Stimulated activated CD4-positive, alpha-beta T cell treated with anti-CD3 and anti-CD28 coated beads, Interleukin-1b, Interleukin-23, amount 100 ng/mL, for 24 hours (primary cell): ENCODE measurements at places on chromosomes 7 and 10.

DNA sequence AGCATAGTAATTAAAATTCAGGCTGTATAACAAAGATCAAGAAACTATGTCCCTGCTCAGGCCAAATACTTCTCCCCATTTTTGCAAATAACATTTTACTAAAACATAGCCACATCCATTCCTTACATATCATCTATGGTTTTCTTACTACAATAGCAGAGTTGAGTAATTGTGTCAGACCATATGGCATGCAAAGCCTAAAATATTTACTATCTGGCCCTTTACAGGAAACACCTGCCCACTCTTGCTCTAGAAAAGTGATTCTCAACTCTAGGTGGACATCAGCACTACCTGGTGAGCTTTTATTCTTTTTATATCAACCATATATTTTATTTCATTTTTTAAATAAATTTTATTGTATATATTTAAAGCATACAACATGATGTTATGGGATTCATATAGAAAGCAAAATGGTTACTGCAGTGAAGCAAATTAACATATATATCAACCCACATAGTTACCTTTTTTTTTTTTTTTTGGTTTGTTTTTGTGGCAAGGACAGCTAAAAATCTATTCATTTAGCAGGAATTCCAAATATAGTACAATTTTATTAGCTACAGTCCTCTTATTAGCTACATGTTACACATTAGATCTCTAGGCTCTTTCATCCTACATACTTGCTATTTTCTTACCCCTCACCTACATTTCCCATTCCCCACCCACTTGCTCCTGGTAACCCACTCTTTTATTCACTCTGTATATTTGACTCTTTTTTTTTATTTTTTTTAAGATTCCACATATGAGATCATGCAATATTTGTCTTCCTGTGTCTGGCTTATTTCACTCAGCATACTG lies 19.6 kb downstream of the ABI1 start:
- DNase-seq: no peak

DNA sequence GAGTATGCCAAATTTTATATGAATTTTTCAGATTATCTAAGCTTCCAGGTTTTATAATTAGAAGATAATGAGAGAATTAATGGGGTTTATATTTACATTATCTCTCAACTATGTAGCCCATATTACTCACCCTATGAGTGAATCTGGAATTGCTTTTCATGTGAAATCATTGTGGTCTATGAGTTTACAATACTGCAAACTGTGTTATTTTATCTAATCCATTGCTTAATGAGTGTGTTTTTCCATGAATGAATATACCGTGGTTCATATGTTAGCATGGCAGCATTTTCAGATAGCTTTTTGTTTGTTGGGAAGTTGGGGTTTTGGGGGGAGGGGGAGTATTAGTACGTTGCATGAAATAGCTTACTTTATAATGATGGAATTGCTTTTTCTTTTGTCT lies 44.5 kb downstream of the FGFBP3 start:
- no peak for DNase-seq

DNA sequence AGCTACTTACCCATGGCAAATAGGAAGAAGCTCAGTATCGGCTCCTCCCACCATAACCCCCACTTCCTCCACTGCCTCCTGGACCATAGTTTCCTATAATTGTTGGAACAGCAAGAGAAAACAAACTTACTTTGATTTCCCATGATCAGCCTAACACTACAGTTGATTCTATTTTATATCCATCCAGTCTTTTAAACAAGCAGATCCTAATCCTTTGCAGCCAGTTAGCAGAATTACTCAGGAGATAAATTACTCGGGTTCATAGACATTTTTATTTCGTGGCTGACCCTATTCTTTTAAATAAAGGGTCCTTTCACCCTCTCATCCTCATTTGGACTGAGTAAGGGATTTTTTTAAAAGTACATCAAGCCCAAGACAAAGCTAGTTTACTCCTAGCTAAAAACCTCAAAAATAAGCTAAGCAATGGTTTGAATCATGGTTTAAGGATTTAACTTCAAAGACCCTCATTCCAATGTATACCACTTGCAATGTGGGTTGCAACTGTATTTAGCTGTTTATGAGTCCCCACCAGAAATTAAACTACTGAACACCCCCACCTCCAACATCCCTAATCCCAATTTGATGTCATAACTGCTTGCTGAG lies 8.0 kb downstream of the HNRNPA2B1 start:
- no peak for DNase-seq

GRCh38 chr10:23793577-23793976 lies 354.7 kb downstream of the OTUD1 start:
- DNase-seq: no peak

DNA sequence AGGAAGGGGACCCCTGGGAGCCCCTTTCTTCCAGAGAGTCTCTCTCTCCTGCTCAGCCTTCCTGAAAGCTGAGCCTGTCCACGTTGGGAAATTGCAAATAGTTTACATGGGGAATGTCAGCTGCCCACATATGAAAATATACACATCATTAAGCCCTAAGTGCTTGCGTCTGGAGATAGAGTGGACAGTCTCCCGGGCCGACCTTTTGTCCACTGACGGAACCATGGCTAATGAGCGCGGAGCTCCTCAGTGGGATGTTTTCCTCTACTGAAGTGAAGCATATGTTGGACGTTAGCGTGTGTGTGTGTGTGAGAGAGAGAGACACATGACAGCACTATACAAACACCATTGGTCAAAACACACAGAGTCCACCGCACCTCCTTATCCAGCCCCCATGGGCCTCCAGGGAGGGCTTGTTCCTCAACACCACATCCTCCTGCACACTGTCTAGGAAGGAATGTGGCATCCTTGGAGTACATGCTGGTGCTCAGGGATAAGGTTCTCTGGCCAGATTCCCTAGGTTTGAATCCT lies 128.4 kb downstream of the RGS10 start:
- no peak for DNase-seq

DNA sequence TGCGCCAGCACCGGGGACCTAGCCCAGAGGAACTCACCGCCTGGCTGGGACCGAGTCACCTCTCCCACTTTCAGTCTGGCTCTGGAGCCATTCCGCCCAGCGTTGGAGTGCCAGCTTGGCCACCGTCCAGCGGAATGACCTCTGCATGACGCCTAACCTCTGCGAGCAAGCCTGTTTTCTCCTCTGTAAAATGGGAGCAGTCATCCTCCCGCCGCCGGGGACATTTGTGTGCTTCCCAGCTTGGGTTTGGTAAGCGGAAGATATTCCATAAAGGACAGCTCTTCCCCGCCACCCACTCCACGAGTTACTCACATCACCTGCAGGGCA lies 1.3 kb upstream of the ZCCHC24 start:
- no peak for DNase-seq

DNA sequence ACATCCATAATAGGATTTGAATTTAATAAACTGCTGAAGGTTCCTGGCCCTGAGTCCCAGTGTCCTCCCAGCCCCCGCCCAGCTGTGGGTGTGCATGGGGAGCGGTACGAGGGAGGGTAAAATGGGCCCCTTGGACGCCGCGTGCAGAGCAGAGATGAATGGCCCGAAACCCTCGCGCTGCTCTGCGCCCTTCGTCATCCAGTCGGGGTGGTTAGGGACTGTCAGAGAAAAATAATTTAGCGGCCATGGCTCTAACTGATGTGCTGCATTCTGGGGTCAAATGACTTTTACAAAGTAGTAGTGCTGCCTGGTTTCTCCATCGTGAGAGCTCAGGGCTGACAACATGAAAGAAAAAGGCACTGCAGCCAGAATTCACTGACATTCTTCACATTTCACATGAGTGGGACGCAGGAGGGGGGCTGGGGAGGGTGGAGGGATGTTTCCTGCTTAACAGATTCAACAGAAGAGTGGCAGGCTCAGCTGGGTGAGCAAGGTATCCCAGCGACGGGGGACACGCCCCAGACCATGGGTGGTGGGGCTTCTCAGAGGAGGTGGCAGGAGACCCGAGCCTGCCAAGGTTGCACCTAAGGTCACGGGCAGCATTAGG lies 304.5 kb downstream of the WDR37 start:
- no peak for DNase-seq

DNA sequence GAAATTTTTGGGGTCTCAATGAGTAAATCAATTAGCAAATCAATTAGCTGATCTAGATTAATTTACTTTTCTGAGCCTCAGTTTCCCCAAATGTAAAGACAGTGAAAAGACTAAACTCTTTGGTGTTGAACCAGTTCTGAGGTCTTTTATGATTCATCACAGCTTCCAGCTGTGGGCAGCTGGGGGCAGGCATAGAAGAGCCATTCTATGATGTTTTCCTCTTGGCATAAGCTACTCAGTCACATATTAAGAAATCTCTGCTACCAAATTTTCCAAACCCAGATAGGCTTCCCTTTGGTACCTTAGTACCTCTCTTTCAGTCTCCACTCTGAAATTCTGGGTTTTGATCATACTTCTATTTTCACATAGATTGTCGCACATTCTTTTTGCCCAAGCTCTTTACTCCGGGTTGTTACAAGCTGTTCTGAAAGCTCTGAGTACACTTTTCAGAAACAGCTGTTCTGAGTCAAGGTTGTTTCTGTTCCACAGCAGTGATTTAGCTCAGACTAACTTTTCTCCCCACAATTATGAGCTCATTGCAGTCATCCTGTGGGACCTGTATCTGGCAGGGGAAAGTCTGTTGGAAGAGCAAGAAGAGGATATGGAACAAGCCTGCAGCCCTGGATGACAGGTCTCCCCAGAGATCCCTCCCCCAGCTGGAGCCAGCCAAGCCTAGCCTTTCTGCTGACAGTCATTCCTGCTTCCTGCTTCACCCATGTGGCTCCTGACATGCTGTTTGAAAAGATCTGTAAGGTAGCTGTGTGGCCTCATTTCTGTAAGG lies 599.6 kb upstream of the GHITM start:
- no peak for DNase-seq

DNA sequence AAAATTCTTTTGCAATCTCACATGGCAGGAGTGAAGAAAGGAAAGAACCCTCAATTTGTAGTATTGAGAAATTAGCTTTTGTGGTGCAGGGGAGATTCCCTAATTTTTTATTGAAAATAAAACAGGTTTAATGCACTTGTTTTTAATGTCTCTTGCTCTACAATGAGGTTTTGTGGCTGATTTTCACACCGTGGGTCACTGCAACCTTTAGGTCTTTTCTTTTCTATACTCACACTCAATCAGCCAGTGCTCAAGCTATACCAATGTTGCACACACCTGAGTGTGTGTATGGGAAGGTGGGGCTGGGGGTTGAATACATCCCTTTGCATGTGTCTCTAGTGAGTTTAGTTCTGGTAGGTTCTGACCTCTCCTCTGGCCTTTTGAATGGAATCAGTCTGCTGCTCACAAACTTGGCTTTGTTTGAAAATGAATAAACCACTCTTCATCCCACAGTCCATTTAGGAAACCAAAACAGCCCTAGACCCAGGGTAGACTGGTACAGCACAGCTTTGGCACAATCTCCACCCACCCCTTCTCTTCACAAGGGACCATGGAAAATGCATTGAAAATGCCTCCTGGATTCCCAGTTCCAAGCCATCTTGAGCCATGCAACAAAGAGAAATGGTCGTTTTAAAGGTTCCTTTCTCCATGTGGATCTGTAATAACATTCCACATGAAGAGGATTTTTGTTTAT lies 411.5 kb downstream of the SFMBT2 start:
- no peak for DNase-seq

DNA sequence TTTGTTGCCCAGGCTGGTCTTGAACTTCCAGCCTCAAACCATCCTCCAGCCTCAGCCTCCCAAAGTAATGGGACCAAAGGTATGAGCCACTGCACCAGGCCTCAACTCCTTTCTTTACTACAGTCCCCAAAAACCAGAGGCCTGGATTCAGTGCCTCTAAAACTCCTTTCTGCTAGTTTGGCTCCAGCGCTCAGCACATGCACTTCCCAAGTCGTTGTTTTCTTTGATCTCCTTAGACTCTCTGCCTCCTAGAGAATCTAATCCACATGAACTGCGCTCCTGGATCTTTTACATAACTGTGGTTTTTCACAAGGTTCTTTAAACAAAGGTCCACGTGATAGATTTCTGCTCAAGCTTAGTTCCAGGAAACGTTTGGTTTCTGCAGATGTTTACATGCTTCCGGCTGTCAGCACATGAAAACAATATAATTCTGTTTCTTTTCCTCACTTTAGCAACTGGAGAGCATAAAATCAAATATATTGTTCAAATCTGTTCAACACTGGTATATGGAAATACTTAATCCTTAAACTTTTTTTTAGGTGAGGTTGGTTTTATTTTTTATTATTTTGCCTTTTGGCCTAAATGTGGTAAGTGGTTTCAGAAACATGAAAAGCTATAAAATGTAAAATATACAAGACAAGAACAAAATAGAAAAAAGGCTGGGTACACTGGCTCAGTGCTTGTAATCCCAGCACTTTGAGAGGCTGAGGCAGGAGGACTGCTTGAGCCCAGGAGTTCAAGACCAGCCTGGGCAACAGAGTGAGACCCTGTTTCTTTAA lies 270.5 kb upstream of the MKLN1 start:
- no peak for DNase-seq

DNA sequence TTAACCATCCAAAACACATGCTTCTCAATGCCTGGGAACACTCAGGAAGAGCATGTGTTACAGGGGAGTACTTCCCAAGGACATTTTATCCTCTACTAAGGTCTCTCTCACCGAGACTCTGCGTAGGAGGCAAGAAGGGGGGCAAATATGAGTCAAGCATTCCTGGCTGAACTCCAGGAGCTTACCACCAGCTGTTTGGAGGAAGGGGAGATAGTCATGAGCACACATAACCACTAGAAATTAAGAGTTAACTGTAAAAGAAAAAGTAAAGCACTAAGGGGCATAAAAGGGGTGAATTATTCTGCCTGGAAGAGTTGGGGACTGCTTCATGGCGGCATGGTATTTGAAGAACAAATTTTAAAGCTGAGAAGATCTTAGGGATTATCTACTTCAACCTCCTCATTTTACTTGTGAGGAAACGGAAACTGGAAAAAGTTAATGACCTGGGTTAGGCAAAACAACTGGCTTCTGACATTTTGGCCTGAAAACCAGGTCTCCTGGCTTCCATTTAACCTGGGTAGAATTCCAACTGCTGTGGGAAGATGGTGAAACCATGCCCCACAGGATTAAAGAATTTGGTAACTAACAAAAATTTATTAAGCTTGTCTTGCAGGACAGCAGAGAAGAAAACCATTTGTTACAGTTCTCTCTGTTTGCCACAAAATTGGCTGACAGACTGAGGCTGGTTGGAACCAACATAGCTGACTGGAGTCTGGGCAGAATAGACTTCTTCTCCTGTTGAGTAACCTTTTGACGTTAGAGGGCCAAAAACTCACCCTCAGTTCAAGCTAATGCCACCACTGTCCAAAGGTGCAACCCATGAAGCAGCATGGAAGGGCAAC lies 85.5 kb downstream of the SLC25A13 start:
- DNase-seq: no peak

DNA sequence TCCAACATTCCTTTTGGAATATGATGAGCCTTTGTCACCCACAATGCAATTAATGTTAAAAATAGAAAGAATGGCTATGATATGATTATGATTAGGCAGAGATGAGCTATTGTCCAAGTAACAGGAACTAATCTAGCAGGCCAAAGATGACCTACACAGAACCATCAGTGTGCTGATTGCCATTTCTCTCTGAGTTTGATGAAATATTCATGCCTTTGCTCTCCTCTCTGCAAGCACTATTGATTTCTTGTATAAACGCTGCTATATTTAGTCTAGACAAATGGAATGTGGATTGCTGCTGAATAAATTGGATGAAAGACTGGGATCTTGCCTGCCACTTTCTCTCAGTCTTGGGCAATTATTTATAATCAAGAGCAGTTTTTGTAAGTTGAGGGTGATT lies 85.4 kb downstream of the HDAC9 start:
- no peak for DNase-seq
